ENCODE measurements at places on chromosomes 11 and 22.

- no peak for ATAC-seq
Observed at GRCh38 chr11:129319201-129319600, 56.4 kb upstream of the BARX2 start.

- no peak for ATAC-seq
Observed at GRCh38 chr11:78311702-78312371, 105.8 kb downstream of the GAB2 start.

GRCh38 chr11:108915666-108916065 lies 250.8 kb downstream of the DDX10 start:
- no peak for ATAC-seq

DNA sequence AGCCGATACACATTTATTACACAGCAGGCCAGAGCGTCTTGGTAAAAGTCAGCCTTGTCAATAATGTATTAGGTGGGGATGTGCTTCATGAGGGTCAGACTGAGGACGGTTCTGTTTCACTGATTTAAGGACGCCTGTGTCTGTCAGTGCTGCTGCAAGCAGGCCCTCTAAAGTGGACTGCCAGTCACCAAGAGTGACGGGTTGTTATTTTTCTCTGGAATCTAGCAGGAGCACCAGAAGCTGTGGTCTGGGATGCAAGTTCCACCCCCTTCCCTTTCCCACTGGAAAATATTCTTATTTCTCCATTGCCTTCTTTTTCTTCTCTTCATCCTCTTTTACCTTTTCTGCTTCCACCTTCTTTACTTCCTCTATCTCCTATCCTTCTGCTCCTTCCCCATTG lies 191.2 kb upstream of the NCAM1 start:
- ATAC-seq: no peak

DNA sequence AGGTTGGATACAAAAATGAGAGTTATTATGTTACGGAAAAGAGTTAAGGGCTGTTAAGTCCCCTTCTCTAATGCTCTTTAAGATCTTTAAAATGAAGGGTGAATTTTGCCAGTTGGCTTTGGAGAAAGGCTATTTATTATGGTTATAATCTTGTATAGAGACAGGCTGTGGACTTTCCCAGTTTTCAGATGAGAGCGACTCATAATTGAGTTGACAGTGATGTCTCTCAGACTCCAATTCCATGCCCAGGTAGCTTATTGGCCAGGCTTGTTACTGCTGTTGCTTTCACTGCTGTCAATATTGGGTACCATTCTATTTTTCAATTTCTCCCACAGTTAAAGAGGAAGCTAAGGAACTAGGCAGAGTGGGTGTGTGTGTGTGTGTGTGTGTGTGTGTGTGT lies 13.1 kb downstream of the ENDOD1 start:
- peak; percentile 43 for ATAC-seq

GRCh38 chr22:38214302-38215056 lies 12.7 kb downstream of the MAFF start:
- no peak for ATAC-seq

- ATAC-seq: peak; percentile 86
Observed at GRCh38 chr22:23402275-23403151, 177.6 kb downstream of the IGLL1 start.

DNA sequence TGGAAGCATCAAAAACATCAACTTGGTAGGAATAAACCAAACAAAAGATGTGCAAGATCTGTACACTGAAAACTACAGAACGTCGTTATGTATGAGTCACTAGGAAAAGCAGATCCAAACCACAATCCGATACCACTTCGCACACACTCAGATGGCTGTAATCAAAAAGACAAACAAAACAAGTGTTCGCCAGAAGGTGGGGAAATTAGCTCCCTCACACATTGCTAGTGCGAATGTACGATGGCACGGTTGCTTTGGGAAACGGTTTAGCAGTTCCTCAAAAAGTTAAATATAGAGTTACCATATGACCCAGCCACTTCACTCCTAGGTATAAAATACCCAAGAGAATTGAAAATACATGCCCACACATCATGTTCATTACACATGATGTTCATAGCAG lies 14.8 kb upstream of the CARD10 start:
- 0 out of 3 replicates have a peak, but pooled peaks have one; percentile 11 for ATAC-seq

DNA sequence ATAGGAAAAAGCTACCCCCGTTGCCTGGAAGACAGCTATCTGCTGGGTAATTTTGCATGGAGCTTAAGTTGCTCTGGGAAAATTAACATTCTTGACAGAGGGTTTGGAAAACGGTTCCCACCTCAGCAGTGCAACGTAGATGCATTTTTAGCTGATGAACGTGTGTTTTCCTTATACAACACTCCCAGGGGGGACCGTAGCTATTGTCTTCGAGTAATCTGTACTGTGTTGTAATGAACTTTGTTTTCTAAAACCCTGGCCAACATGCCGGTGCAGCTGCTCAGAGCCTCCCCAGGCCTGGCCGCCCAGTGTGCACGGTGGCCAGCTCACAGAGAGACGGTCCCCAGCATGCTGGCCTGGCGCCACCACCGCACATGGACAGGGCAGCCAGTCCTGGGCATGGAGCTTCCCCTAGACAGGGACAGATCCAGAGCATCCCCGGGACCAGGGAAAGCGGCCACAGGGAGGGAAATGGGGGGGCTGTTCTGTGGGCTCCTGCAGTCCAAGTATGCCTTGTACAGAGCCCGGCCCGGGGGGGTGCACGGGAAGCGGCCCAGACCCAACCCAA lies 2.2 kb downstream of the TNNT3 start:
- ATAC-seq: no peak

DNA sequence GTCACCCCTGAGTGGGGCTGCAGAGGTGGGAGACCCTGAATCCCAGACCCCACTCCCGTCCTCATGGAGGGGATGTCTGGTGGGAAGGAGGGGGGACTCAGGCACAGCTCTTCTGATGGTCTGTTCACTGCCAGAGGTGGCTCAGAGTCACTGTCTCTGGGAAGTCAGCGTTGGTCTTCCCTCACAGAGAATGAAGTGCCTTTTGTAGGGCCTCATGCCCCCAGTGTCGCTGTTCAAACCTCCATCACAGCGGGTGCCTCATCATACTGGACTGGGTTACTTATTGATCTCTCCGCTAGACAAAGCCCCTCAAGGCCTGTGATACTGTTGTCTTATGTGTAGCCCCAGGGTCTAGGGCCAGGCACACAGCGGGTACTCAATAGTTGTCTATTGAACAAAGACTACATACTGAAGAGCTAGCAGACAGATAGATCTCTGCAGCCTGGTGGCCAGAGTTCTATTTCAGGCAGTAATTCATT lies 41.3 kb downstream of the CD6 start:
- ATAC-seq: no peak

- no peak for ATAC-seq
Observed at GRCh38 chr11:43516316-43516850, 157.7 kb downstream of the TTC17 start.

DNA sequence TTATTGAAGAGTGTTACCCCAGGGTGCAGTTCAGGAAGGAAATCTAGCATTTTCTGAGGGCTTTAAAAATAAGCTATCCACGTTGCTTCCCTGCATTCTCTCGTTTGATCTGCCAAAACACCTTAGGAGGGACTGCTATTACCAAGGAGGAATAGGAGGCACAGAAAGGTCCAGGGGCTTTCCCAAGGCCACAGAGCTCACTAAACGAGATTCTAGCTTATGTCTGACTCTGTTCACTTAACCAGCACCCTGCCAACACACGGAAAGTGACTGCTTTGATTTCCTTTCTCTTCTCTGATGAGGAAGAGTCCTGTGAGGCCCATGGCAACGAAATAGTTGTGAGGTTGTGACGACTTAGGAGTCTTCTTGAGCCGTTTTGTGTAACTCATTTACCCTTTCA lies 3.4 kb upstream of the PTPN5 start:
- ATAC-seq: no peak

GRCh38 chr11:133524488-133524887 lies 7.8 kb downstream of the OPCML start:
- no peak for ATAC-seq

GRCh38 chr11:129189646-129190045 lies 2.5 kb downstream of the ARHGAP32 start:
- no peak for ATAC-seq

DNA sequence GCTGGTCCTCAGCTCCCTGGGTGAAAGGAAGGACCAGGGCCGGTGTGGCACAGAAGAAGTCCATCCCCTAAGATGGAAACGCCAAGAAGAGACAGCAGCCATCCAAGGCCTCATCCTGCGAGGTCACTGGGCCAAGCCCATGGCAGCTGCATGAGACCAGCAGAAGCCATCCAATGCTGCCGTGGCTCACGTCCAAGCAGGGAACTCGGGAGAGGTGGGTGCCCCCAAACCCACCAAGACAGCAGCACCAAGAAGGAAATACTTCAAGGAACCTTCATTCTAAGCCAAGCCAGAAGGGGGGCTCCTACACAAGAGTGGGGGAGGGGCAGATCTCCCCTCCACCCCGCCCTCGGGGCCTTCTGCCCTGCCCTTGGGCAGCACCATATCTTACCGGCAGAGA lies 49.6 kb downstream of the IGSF9B start:
- ATAC-seq: no peak

GRCh38 chr11:62832336-62833234 lies at the start of gene TEX54:
Gene TEX54, minus strand, starts transcription at chr11:62832841.
- ATAC-seq: peak; percentile 50

GRCh38 chr11:35324183-35324886 lies 95.0 kb downstream of the SLC1A2 start:
- ATAC-seq: no peak

- ATAC-seq: peak; percentile 27
Observed at GRCh38 chr11:34262531-34263081, 95.2 kb downstream of the ABTB2 start.

- peak; percentile 94 for ATAC-seq
Observed at GRCh38 chr11:783581-784015, 6.3 kb downstream of the CEND1 start.

DNA sequence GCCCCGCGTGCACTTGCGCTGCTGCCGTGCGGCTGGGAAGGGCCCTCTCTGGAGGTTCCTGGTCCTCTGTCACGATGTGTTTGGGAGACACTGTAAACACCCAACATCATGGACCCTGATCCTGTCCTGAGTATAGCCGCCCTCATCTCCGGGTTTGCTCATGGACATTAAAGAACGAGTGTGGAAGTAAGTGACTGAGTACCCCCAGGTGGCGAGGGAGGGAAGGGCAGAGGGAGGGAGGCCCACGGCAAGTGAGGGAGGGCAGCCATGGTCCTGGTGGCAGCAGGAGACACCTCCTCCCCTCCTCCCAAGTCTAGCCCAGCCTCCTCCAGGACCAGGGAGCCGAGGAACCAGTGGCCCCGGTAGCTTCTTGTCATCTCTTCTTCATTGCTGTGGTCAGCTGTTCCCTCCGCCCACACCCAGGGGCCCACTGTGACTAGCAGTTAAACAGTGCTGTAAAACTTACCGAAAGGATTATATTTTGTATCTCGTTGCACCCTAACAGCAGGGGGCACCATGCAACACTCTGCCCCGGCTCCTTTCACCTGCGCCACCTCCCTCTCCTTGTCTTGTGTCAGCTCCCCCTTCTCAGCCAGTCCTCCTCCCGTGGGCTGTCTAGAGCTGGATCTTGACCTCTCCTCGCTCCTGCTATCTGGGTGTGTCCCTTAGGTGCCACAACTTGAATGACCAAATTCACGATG lies 566.5 kb upstream of the B3GAT1 start:
- no peak for ATAC-seq

DNA sequence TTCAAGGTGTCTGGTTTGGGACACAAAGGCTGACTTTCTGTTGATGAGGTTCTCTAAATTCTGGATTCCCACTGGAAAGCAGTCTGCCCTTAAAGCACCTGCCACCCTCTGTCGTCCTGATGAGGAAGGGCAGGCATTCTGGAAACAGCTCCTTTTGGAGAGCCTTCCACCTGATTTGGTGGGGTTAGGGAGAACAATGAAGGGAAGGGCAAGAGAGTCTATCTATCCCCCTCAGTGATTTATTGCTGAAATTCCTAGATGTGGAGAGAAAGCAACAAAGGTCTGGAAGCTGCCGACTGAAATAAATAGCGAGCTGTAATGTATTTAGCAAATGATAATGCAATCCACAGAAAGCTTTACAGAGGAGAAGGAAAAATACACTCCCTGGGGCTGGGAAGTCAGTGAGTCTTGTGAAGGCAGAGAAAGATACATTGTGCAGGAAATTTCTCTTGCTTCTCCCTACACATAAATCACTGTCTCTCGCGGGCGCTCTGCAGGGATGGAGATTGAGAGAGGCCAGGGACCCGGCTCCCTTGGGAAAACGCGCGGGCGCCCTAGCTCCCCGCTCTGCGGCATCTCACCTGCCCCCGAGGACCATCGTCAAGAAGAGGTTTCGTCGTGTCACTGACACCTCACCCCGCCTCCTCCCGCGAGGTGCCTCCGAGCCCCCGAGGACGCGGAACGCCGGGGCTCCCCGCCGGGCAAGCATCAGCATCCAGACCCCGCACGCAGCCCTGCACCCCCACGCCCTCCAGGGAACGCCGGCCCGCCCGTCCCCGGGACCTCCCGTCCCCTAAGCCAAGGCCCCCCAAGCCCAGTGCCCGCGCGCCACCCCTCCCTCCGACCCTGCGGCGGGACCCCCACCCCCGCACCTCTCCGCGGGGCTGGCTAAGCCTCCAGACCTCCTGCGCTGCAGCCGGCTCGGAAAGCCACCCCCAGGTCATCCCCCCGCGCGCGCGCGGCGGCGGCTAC lies 673 bp downstream of the CDON start:
- peak; percentile 59 for ATAC-seq

- no peak for ATAC-seq
Observed at GRCh38 chr22:41819257-41819656, 13.6 kb upstream of the SREBF2 start.

Data from SK-N-SH treated with all-trans-retinoic acid at 6 μM for 48 hours (cell line).